Fibroblast of skin of left biceps (primary cell): ENCODE measurements at places on chromosomes 5 and 9.

GRCh38 chr5:12013351-12013750, 109.1 kb upstream of the CTNND2 start:
- DNase-seq, result no peak

- no peak for DNase-seq
Observed at GRCh38 chr5:133385346-133385745, 227.0 kb downstream of the FSTL4 start.

DNA sequence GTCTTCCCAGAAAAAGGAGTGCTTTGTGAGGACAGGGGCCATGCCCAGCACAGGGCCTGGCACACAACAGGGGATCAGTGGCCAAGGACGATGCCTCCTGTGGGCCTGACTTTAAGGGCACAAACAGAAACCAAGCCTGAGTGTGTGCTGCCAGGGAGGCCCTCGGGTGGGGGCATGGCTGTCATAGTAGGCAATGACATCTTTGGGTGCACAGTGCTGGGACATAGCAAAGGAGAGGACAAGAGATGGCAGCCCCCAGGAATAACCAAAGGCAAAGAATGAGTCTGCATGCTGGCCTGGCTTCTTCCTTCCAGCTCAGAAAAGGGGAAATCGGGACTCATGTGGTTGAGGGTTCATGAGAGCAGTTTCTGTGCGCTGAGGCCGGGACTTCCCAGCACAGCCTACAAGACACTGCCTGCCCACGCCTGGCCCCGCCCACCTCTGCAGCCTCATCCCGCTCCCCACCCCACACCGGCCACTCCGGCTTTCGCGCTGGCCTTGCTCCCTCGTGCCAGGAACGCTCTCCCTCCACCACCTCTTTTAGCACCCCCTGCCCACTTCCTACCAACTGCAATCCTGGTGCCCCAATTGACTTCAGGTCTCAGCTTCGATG, 13.8 kb upstream of the LHX2 start:
- DNase-seq, result no peak

DNA sequence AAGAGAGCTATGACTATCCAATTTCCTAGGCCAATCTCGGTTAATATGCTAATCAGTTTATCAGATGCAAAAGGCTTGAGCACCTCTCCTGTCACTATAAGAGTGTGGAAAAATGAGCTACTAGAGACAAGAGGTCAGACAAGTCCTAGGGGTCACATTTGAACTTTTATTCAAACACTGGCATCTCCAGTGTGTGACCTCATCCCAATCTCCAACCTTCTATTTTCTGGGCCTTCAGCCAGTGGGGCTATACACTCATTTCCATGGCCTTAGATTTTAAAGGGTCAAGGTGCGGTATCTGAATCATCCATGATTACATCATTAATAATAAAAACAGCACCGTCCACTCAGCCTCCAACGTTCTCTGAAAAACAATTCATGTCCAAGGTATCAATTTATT, 139.6 kb upstream of the LRRTM2 start:
- no peak for DNase-seq
